ENCODE measurements at places on chromosomes 2 and 18. TPM values are rescaled to one million over a fixed set of nuclear protein-coding genes. Genes with fewer than 3 reads are reported as not detected.

Gene ANKRD62
- 0.29 TPM for total RNA-seq

Gene TMSB10
- total RNA-seq: 3,205 TPM

Gene TMEM169
- 0.16 TPM for total RNA-seq

Gene CD8B2
- total RNA-seq: not detected

Gene CIB4
- total RNA-seq: not detected

Gene KHK
- total RNA-seq: 3.2 TPM

Gene SP100
- total RNA-seq: 43.2 TPM

Gene SKA1
- 23.8 TPM for total RNA-seq

Gene GKN2
- total RNA-seq: not detected

Gene IL1RL2
- not detected for total RNA-seq

Gene DUSP2
- total RNA-seq: 0.80 TPM

Gene CXCR1
- total RNA-seq: not detected

Gene UGT1A8
- total RNA-seq: not detected

Gene LHCGR
- not detected for total RNA-seq

Gene TRIM43
- not detected for total RNA-seq
